Mesenchymal stem cell (in vitro differentiated cells and primary cell): ENCODE measurements at places on chromosomes 4 and X.
A peak's percentile ranks its signal among the peaks of the same experiment; 100 is the strongest.

GRCh38 chr4:135508006-135508714 lies 1306.6 kb upstream of the PABPC4L start:
- DNase-seq, result peak; percentile 34

DNA sequence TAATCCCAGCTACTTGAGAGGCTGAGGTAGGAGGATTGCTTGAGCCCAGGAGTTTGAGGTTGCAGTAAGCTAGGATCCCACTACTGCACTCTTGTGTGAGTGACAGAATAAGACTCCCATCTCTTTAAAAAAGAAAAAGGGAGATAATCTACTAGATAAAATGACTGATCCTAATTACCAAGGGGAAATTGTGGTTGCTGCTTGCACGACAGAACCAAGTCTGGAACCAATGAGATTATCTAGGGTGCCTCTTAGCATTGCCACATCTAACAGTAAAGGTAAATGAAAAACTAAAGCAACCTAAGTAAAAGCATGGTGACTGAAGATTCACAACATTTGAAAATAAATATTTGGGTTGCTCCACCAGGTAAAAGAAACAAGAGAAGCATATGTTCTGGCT lies 185.1 kb downstream of the PDHA2 start:
- DNase-seq, result no peak

- DNase-seq, result no peak
Measured at GRCh38 chrX:94830717-94831116, 1156.7 kb downstream of the FAM133A start.

- no peak for DNase-seq
Measured at GRCh38 chr4:15237648-15238230, 190.1 kb upstream of the C1QTNF7 start.
